Femur (tissue), 1 donor: ENCODE measurements at places on chromosomes 3 and 15.

- DNase-seq = no peak
Measured at GRCh38 chr15:82177291-82178010, 85.1 kb downstream of the EFL1 start.

DNA sequence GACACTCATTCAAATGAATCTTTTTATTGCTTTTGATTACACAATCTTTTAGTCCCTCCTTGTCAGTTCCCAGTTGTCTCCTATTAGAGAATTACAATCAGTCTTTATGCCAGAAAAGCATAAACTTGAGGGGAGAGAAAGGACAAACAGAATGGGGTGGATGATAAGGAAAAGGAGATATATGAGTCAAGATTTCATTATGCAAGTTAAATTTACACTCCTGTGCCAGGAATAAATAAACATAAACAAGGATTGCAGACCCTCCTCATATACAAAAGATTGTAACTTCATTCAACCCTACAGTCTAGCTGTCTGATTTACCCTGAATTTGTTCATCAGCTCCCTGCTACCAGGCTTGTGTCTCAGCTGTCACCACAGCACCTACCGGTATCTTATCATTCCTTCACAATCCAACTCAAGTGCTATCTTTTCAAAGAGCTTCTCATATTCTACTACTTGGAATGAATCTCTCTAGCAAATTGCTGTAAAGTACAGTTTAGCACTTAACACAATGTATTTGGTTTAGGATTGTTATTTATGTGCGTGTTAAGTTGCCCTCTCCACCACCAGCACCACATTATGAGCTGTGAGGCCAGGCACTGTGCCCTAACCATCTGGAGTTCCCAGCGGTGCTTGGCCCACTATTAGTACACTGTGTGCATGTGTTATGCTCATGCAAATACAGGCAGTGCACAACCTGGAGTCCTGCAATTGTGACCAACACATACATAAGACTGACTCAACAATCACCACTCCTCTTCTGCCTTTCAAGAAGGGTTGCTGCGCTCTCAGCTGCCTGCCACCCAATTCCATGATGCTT, 504.1 kb downstream of the TBL1XR1 start:
- no peak for DNase-seq

GRCh38 chr3:74906181-74906580, 291.7 kb upstream of the CNTN3 start:
- DNase-seq = no peak

DNA sequence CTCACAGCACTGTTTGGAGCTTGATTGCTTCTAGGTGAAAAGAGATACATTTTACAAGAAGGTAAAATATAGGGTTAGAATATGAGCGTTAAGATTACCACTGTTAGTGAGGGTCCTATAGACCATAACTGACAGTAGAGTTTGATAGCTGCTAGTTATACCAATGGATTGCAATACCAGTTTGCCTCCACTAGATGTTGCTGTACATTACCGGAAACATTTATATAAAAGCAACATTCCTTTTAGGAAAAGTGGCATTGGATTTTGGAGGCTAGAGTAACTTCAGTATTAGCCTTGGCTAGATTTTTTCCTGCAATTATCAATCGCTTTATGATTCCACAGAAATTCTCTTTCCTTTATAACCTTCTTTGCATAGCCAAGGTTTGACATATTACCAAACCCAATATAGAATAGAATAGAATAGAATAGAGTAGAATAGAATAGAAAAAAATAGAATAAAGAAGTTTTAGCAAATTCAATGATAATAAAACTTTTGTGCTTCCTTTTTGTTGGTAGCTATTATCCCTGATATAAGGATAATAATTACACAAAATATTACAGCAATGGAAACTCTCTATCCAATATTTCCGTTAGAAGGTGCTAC, 1093.6 kb upstream of the ALCAM start:
- DNase-seq = no peak

DNA sequence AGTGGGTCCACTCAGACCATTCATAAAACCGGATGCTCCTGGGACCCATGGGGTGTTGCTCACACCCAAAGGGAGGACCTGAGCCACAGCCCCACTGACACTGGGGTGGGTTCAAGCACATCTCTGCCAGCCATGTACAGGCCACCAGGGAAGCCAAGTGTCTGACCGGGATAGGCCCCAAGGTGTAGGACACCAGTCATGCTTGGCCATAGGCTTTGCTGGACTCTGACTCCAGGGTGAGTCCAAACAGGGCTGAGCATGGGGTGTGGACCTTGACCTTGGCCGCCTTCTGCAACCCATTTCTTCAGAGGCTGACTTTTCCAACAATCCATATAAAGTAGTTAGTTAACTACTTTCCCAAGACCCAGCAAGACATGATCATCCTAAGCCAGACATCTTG, 31.4 kb upstream of the DUSP7 start:
- no peak for DNase-seq

GRCh38 chr3:170611751-170612150, 25.9 kb upstream of the SLC7A14 start:
- DNase-seq = no peak

GRCh38 chr3:127316685-127317084, 28.8 kb upstream of the PRR20G start:
- no peak for DNase-seq

- no peak for DNase-seq
Measured at GRCh38 chr3:186049001-186049400, 59.9 kb downstream of the ETV5 start.

DNA sequence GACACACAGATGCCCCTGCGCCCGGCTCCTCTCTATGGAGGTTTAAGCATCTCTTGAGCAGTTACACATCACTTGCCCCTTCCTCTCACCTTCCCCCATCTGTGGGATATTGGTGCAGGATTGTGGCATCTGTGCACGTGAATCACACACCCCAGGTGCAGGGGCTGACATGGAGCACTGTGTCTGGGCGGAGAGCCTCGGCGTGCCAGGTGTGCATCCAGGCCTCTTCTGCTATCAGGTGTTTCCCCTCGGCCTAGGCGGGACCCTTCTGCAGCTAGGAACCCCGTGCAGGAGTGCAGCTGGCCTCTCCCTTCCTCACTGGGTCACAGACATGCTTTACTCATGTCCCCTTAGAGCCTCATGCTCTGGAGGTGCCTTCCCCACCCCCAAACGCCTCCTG, 33.4 kb upstream of the MUC13 start:
- DNase-seq = no peak

GRCh38 chr15:69510556-69510955, 57.9 kb downstream of the RPLP1 start:
- DNase-seq = no peak

- DNase-seq = peak; percentile 47
Measured at GRCh38 chr15:63939531-63940130, 105.9 kb upstream of the HERC1 start.

DNA sequence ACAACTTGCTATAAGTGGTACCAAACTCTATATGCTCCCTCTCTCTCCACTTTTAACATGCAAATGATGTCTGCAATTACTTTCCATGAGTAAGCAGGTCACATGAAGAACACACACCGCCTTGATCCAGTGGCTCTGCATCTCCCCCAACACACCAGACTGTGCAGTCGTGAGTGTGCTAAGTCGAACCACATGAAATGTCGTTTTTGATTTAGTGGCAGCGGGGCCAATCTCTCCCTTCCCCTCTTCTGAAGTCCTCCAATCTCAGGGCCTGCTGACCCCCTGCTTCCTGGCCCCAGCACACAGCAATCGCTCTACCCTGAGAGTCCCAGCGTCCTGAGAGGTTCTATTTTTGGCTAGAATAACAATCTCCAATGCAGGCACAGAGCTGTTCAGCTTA, 312.5 kb downstream of the SHQ1 start:
- DNase-seq = no peak

GRCh38 chr15:42171122-42171521, 14.7 kb upstream of the PLA2G4F start:
- no peak for DNase-seq

DNA sequence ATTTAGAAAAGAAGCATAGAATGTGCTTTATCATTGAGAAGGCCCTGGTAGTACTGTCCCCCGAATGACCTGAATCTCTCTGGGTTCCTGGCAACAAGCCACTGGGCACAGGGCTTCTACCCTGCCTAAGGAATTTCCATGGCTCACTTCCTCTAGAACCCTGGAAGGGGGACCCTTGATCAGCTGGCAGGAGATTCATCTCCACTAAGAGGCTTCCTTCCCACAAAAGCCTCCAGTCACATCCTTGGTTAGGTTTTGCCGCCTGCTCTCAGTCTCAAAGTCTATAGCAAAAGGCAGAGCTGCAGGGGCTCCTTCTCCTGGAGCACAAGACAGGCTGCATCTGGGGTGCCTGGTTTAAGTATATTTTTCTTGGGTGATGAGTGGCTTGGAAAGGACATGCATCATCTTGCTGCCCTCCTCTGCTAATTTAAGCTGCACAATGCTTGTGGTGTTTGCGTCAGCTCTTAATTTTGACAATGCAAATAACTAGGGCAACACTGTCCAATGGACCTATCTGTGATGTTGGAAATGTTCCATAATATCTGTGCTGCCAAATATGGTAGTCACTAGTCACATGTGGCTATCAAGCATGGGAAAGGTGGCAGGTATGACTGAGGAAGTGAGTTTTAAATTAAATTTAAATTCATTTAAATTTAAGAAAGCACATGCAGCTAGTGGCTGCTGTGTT, 33.4 kb upstream of the RARRES1 start:
- no peak for DNase-seq

DNA sequence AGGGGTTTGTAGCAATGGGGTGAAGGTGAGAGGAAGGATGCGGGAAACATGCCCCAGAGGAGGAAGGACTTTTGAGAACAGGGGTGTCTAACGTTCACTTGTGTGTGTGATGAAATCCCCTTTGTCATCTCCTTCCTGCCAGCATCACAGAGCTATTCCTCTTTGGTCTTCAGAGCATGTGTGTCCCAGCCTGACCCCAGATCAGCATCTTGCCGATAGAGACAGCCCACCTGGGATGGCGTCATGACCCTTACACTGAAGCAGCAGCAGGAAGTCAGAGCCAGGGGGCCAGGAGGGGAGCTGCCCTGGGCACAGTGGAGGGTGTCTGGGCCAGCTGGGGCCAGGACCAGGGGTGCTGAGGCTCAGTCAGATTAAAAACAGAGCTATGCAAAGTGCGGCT, 29.9 kb upstream of the GRIP2 start:
- no peak for DNase-seq

DNA sequence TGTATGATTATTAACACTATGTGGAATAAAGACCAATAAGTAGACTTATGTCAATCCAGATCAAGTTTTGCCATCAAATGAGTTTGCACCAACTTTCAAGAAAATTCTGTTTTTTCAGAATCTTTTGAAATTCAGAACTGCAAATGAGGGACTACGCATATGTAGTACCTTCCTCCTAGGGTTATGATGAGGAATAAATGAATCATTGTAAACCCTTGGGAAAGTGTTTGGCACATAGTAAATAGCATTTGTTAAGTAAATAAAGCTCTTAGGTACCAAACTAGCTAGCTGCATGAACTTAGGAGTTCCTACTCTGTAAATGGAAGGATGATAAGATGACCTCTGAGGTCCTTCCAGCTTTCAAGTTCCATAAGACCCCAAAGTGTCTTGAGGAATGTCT, 242.6 kb upstream of the SETMAR start:
- DNase-seq = no peak

DNA sequence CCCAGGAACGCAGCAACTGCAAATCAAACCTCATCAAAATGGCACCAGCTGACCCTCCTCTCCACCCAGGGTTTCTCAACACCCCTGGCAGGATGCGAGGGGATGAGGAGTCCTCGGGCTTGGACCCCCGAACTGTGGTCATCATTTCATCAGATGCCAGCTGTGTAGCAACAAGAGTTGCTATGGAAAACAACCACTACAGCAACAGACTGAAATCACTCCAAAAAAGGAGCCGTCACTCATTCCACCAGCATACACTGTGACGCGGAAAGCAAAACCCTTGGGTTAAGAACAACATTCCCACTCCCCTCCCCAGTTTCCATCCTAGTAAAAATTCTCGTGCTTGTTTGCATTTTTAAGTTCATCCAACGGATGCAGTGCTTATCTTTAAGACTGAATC, 40.1 kb downstream of the VGLL4 start:
- DNase-seq = peak; percentile 76

DNA sequence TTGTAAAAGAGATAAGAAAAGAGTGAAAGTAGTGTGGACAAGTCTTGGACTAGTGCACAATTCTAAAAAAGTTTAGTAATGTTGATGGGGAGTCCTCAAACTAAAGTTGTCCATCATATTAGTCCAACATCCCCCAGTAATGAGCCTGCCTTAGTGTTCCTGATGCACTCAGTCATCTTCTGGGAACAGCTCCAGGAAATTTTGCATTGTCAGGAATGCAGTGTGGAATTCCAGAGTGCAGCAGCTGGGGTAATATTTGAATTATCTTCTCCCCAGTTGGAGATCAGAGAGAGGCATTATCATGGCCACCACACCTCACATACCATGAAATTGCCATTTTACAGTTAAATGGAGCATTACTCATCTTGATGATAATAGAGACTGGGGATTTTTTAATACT, 528.8 kb upstream of the NAALADL2 start:
- DNase-seq = peak; percentile 45

- DNase-seq = no peak
Measured at GRCh38 chr3:24100696-24101402, 155.8 kb downstream of the NR1D2 start.

DNA sequence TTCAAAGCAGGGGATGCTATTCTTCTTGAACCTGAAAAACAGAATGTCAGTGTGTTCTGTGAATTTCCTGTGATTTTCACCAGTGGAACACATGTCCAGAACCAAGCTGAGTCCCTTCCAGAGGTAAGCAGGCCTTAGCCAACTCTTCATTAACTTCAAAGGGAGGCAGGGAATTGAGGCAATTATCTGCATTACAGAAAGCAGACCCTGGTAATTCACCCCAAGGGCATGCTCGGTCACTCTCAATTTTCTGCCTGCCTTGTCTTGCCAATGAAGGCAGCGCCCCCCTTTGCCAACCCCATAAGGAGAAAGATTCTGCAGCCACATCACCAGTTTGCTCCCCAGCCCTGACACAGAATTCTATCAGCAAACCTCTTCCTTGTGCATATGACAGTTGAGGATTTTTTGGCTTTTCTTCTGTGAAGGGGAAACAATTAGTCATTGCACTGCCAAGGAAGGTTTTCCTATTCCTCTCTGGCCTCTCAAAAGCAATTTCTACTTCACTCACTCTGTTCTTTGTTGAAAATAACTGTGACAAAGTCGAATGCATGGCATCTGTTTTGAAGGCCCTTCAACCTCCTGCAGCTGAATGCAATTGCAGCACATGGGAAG, 85.3 kb downstream of the HHLA2 start:
- no peak for DNase-seq

DNA sequence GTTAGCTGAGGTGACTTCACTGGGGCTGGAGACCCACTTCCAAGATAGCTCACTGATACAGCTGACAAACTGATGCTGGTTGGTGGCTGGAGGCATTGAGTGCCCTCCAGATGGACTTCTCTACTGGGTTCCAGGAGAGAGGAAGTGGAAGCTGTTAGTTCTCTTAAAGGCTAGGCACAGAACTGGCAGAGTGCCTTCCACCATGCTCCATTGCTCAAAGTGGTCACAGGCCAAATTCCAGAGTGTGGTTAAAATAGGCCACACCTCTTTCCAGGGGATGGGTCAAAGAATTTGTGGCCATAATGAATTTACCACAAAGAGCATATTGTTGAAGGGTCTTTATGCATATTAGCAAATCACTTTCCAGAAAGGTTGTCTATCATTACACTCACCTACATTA, 74.2 kb downstream of the NMD3 start:
- no peak for DNase-seq

GRCh38 chr3:105354429-105354828, 12.3 kb upstream of the ALCAM start:
- no peak for DNase-seq

- DNase-seq = no peak
Measured at GRCh38 chr3:140630866-140631265, 47.0 kb upstream of the TRIM42 start.

GRCh38 chr15:99399061-99399460, 147.8 kb downstream of the LRRC28 start:
- no peak for DNase-seq

- DNase-seq = peak; percentile 59
Measured at GRCh38 chr15:33292717-33293307, 18.0 kb upstream of the RYR3 start.
